ENCODE measurements at places on chromosomes 5 and 9.

DNA sequence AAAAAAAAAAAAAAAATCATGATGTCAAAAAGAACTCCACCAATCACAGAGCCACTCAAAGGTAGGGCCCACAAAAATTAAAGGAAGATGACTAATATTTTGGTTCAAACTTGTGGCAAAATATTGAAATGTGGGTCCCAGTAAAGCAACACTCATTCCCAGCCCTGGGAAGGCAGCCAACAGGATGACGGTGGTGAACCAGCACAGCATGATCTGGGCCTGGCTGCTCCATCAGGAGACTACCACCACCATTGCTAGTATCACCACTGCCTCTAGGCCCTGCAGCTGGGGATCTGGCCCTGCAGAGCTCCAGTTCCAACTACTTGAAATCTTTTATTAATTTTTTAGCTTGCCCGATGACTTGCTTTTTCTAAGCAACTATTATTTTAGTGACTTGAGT, 206.8 kb upstream of the ITGA1 start:
- DNase-seq, result no peak

- DNase-seq, result no peak
Measured at GRCh38 chr9:14346231-14346791, 32.4 kb upstream of the NFIB start.

DNA sequence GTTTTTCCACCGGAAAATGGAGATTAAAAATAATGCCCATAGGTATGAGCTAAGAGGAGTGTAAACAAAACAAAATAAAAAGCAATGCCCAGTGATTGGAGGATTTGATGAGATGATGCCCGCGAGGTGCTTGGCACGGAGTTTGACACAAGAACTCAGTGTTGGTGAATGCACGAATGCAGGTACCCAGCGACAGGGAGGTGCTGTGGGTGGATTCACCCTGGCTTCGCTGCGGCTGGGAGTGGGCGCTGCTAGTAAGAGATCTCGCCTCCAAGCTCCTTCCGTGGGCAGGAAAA, 526 bp upstream of the STXBP1 start:
- no peak for DNase-seq

- no peak for DNase-seq
Measured at GRCh38 chr5:66963559-66963971, 233.0 kb downstream of the CD180 start.

DNA sequence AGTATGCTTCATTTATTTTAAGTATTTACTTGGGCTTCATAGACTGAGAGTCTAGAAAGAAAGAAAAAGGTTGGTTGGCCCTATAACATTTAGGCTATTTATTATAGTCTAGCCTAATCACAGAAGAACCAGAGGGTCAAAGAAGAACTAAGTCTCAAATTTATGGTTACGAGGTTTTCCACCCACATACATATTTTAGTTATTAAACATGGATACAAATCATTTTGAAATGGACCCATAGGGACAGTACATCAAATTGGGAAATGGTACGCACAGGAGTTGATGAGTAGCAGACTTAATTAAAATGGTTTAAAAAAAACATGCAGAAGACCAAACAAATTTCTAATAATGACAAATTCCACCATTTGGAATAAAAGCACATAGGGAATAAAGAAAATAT, 17.7 kb downstream of the SVEP1 start:
- no peak for DNase-seq

DNA sequence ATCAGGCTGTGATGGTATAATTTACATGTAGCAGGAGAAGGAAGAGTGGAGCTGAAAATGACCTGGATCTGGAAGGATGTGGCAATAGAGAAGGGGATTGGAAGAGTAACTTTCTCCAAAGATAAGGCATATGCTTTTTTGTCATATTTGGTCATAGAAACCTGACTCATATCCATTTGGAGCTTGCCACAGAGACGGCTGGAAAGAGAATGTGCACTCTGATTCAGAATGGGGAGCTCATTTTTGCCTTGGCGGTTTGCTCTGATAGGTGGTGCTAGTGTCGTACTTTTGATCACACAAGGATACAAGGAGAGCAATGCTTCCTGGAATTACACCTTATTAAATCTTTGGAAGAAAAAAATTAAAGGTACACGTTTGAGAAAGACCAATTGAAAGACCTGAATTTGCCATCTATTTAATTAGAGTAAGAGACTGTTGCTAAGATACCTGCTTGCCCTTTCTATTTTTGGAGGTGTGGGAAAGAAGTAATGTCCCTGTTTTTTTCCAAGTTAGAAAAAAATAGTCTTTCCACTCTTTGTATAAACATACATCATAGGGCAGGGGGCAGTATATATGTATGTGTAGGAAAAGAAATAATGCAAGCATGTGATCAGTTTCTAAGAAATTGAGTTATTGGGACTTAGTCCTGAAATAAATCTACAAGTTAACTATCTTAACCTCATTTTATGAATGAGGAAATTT, 5.4 kb downstream of the LSM11 start:
- DNase-seq, result no peak

DNA sequence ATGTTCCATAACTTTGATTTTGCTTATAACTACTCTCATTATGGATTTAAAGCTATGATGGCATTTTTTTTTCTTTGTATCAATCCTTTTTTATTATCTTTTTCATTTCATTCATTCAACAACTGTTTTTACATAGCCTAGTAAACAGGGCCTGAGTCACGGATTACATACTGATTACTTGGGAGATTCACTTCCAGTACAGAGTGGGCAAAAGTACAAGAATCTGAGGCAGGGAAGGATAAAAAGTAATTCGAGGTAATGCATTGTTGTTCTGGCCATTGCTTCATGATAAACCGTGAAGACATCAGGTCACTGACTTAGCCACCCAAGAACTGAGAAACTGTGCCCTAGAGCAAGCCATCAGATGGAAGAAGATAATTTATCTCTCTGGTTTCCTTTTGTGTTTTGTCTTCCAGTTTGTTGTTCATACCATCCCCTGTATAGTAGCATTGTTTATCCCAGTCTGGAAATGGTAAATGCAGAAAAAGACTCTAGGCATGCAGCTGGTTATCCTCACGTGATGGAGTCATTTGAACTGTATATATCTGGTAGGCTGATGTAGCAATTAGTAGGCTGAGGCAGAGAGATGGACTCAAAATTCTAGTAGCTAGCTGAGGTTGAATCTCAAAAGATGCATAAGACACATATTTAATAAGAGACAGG, 145.6 kb downstream of the CNTLN start:
- no peak for DNase-seq

DNA sequence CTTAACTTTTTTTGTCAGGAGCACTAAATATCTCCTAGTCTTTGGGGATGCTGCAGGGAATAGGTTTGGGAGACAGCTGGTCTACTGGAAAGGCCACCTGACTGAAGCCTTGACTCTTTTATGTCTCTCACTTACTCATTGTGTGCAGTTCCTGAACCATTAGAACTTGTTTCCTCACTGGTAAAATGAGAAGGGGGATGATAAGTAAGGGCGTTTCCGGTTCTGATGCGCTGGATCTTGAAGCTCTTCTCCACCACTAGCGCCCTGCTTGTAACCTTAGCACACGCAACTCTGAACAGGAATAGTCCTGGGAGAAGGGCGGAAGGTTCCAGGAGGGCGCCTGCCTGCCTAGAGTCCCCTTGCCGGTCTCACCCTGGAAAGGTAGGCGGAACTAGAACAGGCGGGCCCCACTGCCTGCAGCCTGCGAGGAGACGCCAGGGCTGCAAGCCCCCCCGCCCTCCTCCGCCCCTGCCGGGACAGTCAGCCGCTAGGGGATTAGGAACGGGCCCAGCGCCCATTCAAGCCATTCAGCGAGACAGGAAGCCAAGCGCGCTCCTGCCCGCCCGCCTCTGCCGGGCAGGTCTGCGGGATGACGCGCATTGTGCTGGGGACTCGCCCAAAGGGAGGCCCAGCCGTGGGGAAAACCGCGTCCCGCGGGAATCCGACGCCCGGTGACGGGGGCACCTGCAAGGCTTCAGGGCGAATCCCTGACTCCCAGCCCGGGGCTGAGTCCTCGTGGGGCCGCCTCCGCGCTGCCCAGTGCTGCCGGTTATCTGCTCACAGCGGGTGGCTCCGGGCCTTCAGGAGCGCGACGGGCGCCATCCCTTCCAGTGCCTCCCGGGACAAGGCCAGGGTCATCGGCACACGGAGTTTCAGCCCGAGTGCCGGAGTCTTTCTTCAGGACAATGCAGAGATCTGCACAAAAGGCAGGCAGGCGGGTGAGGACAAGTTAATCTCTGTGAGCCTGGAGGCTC, 44.0 kb upstream of the XPA start:
- DNase-seq, result peak; percentile 17

GRCh38 chr5:58411372-58411771, 48.5 kb downstream of the PLK2 start:
- no peak for DNase-seq

- DNase-seq, result no peak
Measured at GRCh38 chr5:135193213-135194125, 159.4 kb upstream of the PITX1 start.

DNA sequence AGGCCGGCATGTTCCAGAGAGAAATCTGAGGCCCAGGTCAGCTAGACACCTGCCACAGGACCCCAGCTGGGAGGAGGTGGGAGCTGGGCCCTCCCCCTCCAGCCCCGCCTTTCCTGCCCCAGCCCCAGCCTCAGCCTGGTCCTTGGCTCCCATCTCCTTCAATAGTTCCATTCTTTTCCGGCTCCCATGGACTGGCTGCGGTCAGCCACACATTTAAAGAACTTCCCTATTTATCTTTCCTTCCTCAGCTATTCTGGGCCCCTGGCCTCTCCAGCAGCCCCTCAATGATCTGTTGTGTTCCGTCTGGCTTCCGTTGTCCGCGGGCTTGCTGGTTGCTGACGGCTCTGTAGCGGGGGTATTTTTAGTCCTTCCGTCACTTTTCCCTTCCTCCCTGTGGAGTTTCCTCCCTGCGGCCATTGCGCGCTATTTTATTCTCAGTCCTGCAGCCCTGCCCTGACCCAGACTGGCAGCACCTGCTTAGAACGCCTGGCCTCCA, 73.8 kb downstream of the AMBP start:
- DNase-seq, result no peak

GRCh38 chr5:41896230-41896629, 7.9 kb upstream of the RIMOC1 start:
- no peak for DNase-seq

GRCh38 chr5:9188131-9188530, 357.7 kb downstream of the SEMA5A start:
- no peak for DNase-seq

- no peak for DNase-seq
Measured at GRCh38 chr9:114202396-114202795, 47.1 kb downstream of the COL27A1 start.

GRCh38 chr5:36178524-36178890, 26.6 kb downstream of the SKP2 start:
- DNase-seq, result no peak

DNA sequence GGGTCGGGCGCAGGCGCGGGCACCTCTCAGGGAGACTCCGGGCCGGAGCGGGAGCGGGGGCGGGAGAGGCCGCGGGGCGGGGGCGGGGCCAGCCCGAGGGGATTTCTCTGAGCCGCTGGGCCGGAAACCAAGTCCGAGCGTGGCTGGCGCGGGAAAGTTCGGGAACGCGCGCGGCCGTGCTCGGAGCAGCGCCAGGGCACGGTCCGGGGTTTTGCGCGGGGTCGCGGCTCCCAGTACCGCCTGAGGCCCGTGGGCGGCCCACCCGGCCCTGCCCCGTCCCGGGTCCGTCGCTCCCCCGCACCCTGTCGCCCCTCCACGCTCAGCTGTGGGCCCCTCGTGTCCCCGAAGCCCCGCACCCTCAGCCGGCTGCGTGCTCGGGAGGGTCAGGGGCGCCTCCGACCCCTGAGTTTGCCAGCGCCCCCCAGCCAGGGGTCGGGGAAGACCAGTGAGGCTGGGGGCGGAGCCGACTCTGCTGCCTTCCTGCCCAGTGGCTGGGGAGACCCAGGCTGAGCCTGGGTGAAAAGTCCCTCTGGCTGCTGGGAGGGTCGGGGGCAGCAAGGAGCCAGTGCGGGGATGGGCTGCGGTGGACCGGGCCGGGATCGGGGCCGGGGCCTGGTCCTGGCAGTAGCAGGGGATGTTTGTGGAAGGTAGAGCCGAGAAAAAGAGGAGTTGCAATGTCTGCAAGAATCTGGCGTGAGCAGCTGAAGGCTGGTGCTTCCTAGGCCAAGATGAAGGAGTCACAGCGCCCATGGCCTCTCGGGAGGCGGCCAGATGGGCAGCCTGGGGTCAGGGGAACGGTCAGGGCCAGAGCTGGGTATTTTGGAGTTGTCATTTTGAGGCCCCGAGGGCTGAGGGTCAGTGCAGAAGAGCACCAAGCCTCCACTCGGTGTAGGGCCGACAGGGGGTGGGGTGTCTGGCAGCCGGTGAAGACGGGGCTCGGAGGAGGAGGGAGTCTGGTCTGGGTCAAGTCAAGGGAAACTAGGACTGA, 588 bp downstream of the TRAF2 start:
- peak; percentile 32 for DNase-seq

DNA sequence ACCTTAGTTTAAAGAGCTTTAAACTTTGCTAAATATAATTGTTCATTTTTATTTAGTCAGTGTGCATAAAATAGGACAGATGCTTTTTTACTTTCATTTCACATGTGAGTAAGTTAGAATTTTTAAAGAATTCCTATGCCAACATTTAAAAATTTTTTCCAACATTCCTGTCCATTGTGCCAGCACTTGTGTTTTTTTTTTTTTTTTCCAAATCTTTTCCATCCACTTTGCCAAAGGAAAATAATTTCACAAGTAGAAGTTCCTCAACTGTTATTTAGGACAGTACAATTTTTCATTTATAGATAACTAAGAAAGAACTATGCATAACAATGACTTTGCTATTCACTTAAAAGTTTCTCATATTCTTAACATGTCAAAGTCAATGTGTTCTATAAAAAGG, 189.5 kb downstream of the ADAMTS6 start:
- no peak for DNase-seq

DNA sequence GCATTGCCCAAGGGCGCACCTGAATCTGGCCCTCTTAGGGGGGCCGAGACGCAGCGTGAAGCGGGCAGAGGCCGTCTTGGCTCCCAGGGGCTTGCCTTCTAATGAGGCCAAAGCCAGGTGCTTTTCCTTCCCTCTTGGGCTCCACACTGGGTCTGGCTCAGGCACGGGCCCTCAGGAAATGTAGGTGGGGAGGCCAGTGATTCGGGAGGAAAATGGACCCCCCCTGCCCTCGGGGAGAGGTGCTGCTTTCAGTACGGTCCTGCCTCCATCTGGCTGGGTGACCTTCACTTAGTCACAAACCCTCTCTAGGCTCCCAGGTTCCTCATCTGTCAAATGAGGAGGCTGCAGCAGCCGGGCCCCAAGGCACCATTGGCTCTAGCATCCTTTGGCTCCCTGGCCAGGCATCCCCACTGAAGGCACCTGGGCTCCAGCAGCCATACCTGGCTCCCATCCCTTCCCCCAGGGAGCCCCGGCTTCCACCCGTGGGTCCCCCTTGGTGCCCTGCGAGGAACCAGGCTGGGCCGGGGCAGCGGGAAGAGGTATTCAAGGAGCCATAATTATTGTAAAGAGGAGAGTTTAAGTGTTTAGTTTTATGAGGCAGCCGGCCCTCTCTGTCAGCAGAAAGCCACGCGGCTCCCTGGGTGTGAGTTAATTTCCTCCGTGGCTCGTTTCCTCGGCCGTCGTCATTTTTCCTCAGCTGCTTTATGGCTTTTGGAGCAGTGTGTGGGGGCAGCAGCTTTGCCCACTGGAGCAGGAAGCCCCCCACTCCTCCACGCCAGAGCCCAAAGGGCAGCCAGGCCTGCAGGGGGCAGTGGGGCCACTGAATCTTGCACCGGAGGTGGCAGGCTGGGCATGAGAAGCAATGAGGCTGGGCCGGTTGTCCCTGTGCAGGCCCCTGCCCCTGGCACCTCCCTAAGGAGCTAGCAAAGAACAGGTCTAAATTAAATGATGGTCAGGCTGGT, 24.9 kb upstream of the UNC5A start:
- DNase-seq, result no peak

Measured in activated T-helper 1 cell treated with anti-CD3 and anti-CD28 coated beads, Interleukin-12 subunit alpha, Interleukin-12 subunit beta, Interleukin-2, Interleukin-4 antibody, amounts not matched to agents 30 ng/mL and 10 ng/mL and 1 ng/mL, durations not matched to agents 14 hours and 24 hours and 36 hours (primary cell).